Activated naive CD4-positive, alpha-beta T cell treated with anti-CD3 and anti-CD28 coated beads, Interleukin-2, amount 10 ng/mL, durations not matched to agents 5 hours and 36 hours (primary cell): ENCODE measurements at places on chromosomes 1 and 21. TPM values are rescaled to one million over a fixed set of nuclear protein-coding genes. Genes with fewer than 3 reads are reported as not detected.

The TLCD4 gene
- total RNA-seq = 0.23 TPM

The NBPF10 gene
- total RNA-seq = 2.1 TPM

The NOC2L gene
- total RNA-seq = 61.7 TPM

The PM20D1 gene
- total RNA-seq = 0.82 TPM

The CD1D gene
- not detected for total RNA-seq

The CSF3R gene
- 0.36 TPM for total RNA-seq

The MARK1 gene
- not detected for total RNA-seq

The AQP10 gene
- not detected for total RNA-seq

The SYDE2 gene
- 2.3 TPM for total RNA-seq

The CTSE gene
- total RNA-seq = not detected

The MAP1LC3C gene
- not detected for total RNA-seq

The ZSWIM5 gene
- 0.31 TPM for total RNA-seq

The ANKRD34A gene
- 3.2 TPM for total RNA-seq

The MAP3K21 gene
- total RNA-seq = 2.0 TPM

The CFHR5 gene
- not detected for total RNA-seq

The ID3 gene
- total RNA-seq = 32.0 TPM

The ACTL8 gene
- total RNA-seq = not detected

The HSPA13 gene
- total RNA-seq = 32.6 TPM

The OSCP1 gene
- total RNA-seq = 0.94 TPM

The PIGR gene
- total RNA-seq = not detected

The CA14 gene
- total RNA-seq = not detected

The CD48 gene
- 401 TPM for total RNA-seq

The CA6 gene
- 2.1 TPM for total RNA-seq

The EPS8L3 gene
- total RNA-seq = not detected

The DDOST gene
- 145 TPM for total RNA-seq

The ZMYND12 gene
- 0.91 TPM for total RNA-seq

The OR2T6 gene
- not detected for total RNA-seq

The SLC19A2 gene
- 6.2 TPM for total RNA-seq

The GSTM1 gene
- total RNA-seq = not detected

The NTRK1 gene
- 2.4 TPM for total RNA-seq

The S100PBP gene
- total RNA-seq = 88.4 TPM

The C8A gene
- total RNA-seq = not detected

The GJA9 gene
- not detected for total RNA-seq

The CRABP2 gene
- 0.48 TPM for total RNA-seq

The VSIG8 gene
- not detected for total RNA-seq
